Stimulated activated CD4-positive, alpha-beta T cell treated with anti-CD3 and anti-CD28 coated beads, Interleukin-1b, Interleukin-23, amount 100 ng/mL, for 24 hours (primary cell): ENCODE measurements at places on chromosomes 2 and 18.

- DNase-seq = no peak
Observed at GRCh38 chr2:102436323-102436722, 13.4 kb downstream of the IL18RAP start.

DNA sequence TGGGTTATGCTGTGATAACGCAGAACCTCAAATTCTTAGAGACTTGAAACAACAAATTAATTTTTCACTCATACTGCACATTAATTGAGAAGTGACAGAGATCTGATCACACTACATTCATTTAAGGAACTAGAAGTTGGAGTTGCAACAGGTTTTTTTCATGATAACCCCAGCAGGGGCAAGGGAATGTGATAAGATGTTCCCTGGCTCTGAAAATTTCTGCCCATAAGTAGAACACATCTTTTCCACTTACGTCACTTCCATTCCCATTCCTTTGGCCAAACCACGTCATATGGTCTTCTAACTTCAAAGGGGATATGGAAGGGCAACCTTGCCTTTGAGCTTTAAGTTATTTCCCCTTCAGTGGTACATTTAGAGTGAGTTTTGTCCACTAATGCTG is 29.7 kb upstream of the PSME4 start:
- no peak for DNase-seq

DNA sequence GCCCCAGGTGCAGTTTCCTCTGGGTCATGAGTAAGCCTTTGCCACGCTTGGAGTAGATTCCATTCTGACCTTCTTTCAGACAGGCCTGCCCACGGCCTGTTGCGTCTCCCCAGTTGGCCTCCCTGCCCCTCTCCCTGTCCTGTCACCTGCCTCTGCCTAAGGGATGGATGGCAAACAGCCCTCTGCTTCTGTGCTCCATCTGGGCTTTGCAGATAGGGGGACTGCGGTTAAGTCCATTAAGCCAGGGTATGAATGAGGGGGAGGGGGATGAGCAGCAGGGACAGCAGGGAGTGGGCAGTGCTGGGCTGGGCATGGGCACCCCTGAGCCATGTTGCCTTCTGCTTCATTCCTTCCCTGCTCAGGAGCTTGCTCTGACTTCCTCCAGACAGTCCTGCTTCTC is 37.6 kb upstream of the B3GNT7 start:
- no peak for DNase-seq

- no peak for DNase-seq
Observed at GRCh38 chr2:217953531-217953932, 49.3 kb downstream of the TNS1 start.

GRCh38 chr18:72868585-72869225 is 918 bp upstream of the NETO1 start:
- no peak for DNase-seq
